ACHN (cell line): ENCODE measurements at places on chromosomes 6 and 20.

DNA sequence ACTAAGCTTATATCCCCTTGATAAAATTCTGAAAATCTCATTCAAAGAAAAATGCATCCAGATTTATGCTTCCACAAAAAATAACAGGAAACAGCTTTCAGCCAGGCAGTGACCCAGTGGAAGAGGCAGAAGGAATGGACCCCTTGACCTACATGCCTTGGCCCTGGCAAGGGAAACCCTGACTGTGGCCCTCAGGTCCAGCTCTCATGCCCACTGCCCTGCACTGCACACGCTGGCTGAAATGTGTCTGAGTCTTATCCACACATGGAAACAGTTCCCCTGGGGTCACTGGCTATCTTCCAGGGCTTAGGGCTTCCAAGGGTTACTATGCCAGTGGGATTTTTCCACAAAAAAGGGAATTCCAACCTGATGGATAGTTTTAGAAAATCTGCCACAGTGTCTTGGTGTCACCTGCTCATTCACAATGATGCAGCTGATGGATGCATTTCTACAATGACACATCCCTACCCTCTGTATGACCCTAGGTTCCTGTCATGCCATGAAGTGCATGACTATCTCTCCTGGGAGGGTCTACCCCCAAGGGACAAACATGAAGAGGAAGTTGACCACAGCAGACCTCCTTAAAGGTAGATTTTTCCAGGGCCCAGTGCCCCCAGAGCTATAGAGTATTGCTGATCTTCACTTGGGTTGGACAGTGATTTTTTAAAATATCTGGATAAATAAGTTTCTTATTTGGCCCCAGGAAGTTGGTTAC lies 121.9 kb upstream of the CD93 start:
- no peak for DNase-seq

DNA sequence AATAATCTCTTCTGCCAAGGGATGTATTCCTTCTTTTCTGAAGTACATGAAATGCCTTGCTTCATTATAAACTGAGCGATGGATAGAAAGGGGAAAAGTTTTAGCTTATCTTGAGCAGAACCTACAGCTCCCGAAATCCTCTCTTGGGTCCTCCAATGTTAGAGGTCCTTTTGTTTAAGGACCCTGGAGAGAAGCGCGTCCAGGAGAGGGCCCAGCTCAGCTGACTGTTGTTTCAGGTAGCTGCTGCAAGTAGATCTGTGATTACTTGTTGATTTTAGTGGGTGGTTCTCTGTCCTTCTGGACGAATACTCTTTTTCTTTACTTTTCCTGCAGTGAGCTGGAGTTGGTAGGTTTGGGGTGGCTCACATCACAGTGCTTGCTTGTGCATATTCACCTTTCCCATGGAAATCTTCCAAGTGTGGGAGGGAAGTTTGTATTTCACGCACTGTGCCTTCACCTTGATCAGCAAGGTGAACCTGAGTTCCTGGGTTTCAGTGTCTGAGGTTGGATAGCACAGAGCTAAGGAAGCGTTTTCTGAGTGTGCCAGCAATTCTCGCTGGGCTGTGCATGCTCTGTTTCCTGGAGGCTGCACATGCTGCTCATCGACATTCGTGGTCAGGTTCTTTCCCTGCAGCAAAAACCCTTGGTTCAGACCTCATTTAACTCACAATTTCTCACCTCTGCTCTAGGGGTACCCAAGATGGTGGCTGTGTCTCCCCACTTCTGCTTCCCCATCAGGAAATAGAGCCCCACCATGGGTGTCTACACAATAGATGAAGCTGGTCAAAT lies 176.3 kb downstream of the JARID2 start:
- no peak for DNase-seq

GRCh38 chr6:27126815-27127537 lies 120.5 kb upstream of the PRSS16 start:
- DNase-seq: peak; percentile 90

- DNase-seq: peak; percentile 79
These were observed at the start of gene SLC2A4RG for GRCh38 chr20:63739130-63740069. SLC2A4RG (plus strand) TSS chr20:63739776; CDS start chr20:63739913, 137 bp downstream.

DNA sequence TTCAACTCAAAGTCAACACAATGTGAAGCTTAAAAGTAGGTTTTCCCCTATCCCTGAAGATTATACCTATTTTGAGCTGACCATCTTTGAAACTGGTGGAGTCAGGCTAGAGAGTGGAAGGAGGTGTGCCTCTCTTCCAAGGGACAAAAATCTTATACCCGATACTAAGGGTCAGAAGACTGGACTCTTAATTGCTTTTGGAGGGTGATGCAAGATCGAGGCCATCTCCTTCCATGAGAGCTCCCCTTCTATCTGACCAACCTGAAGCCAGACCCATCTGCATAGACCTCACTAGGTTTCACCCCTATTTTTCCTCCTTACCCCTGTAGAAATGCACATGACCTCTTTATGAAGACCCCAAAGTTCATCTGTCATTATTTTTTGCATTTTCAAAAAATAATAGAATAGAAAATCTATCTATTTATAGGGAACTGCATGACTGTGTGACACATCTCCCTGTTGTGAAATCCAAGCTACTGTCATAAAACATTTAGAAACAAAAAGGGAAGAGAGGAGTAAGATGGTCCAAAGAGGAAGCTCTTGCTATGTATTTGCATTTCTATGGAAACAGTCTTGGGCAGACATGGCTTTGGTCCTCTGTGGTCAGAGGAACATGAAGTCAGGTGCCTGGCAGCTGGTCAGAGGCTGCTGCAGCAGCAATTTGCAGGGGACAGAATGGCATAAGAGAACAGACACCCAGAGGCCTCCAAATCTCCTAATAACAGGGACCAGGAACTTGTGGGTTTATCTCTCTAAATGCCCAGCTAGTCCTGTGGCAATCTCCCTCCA lies 349.2 kb downstream of the MAFB start:
- no peak for DNase-seq

DNA sequence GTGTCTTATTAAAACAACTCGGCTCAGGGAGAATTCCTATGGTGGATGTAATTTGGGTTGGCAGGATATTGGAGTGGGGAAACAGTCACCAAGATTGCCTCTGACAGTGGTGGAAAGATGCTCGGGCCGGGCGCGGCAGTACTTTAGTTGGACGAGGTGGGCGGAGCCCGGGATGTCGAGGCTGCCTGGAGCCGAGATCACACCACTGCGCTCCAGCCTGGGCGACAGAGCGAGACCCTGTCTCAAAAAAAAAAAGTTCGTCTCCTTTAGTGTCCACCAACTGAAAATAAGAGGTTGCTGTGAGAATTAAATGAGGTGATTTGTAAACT lies 621 bp downstream of the NOL7 start:
- DNase-seq: peak; percentile 42

DNA sequence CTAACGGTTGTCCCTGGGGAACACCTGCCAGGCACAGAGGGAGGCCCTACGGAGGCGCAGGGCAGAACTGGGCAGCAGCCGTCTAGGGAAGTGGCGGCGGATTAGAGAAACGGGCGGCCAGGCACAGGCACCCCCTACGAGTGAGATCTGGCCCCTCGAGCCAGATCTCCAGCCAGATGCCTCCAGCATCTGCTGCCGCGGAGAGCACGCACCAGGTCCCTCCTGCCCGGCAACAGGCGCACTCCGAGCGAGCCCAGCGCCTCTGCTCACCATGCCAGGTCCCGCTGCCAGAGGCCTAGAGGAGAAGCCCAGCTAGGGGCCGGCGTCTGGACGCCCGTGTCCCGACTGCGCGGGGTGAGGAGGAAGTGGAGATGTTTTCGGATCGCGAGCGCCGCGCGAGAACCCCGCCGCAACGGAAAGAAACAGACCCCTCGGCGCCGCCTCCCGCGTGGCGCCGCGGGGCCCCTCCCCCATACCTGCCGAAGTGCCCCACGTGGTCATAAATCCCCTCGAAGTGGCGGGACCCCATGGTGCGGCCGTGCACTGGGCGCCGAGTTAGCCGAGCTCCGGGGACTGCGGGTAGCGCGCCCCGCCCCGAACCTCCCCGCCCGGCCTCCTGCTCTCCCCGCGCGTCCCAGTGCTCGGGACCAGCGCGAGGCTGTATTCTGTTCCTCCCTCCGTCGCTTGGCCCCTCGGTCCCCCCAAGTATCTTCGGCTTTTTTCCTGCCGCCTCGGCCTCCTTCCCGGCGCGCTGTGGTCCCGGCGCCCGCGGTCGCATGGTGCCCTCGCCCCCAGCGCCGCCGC lies at the start of gene SLC22A16:
TSS of gene SLC22A16 (minus strand) at position 568 of the 804 bp plus-strand sequence. CDS start at position 529, 39 bp downstream.
- DNase-seq: no peak

GRCh38 chr6:14964556-14965270 lies 281.2 kb upstream of the JARID2 start:
- no peak for DNase-seq

GRCh38 chr20:58755766-58756449 lies 63.3 kb downstream of the NPEPL1 start:
- DNase-seq: no peak

- no peak for DNase-seq
These were observed 13.6 kb downstream of the BPIFB4 start for GRCh38 chr20:33093074-33093473.

DNA sequence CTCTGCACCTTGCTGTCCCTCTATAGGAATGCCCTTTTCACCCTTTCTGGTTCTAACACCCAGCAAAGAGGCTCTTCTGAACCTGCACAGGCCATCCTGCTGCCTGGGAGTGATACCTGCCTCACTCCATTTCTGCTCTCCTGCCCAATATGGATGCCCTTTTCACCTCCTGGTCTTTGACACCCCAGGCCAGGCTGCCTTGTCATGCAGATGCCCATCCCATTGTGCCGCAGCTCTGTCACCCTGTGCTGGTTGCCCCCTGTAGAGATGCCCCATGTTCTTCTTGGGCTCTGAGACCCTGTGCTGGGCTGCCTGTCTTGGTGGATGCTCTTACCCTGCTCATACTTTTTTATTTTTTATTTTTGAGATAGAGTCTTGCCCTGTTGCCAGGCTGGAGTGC lies 95.3 kb downstream of the CDKAL1 start:
- no peak for DNase-seq

DNA sequence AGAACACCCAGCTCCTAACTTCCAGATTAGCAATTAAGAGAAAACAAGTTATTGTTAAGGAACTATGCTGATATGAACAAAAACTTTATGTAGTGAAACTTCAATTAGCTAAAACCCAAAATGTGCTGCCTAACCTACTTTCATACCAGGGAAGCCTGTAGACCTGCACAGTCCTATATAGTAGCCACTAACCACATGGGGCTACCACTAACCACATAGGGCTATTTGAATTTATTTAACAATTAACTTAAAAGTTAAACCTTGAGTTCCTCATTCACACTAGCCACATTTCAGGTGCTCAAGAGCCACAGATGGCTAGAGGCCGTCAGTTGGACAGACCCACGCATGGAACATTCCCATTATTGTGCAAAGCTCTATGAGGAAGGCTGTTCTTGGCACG lies 72.4 kb upstream of the LAMP5 start:
- DNase-seq: no peak

DNA sequence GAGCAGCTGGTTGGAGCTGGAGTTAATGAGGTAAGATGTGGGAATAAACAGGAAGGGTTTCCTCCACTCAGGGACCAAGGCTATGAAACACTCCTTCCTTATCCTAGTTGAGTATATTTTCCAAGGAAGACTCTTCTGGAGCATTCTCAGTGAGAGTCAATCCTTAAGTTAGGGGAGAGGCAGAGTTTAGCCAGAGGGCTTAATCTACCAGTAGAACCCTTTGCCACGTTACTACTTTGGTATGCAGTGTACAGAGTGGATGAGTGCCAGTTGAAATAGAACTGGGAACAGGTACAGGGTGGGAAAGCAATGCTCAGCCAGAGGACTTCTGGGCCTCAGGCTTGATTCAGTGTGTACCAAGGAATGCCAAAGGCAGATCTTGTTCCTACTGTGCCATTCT lies 114.3 kb downstream of the UBE3D start:
- DNase-seq: no peak

DNA sequence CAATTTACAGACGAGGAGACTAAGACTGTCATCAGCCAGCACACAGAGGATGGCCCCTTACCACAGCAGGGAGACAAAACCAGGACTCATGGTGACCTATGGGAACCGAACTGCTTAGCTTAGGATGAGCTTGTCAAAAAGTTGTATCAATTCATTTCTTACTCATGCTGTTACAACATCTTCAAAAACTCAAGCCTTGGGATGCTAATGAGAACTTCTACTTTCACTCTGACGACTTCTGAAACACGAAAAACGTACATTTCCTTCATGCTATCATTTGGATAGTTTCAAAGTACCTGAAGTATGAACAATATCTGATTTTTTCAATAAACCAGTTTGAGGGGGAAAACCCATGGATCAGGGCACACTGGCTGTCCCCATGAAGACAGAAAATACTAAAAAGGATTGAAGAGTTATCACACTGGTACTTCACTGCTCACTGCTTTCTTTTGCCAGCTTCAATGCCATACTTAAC lies 31.9 kb downstream of the HIVEP2 start:
- DNase-seq: no peak

- DNase-seq: no peak
These were observed 110.5 kb upstream of the SLC2A12 start for GRCh38 chr6:134162932-134163331.

GRCh38 chr20:59006167-59006863 lies 739 bp downstream of the CTSZ start:
- no peak for DNase-seq

DNA sequence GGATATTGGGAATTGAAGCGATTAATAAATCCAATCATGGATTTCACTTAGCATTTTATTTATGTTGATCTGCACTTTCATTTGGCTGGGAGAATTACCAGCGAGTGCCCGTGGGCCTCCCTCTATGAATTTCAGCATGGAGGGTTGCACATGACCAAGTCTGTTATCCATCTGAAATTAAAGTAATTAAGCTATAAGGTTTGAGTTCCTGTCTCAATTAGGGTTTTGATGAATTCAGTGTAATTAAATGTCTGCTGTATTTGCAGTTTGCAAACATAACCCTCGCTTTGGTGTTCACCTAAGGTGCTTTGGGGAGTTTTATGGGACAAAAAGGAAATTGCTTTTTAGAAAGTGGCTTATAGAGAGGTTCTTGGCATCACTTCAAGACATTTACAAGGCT lies 169.8 kb upstream of the RIN2 start:
- DNase-seq: no peak

GRCh38 chr20:58019027-58019849 lies 209.2 kb downstream of the ANKRD60 start:
- DNase-seq: no peak

DNA sequence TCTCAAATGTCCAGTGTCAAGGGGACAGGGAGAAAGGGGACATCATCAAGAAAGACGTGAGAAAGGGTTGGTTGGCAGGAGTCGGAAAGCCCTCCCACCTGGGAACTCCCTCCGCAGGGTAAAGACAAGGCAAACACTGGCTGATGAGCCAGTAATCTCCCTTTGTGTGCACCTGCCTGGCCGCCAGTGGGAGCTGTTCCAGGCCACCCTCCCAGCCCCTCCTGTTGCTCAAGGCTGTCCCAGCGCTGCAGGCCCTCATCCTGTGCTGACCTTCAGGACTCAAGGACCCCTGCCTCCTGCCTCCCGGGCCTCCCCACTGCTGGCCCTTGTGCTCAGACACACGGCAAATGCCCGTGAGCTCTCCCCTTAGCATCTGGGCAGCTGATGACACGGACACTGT lies 7.4 kb downstream of the FRMD1 start:
- no peak for DNase-seq

GRCh38 chr6:90434094-90434493 lies 137.5 kb upstream of the BACH2 start:
- peak; percentile 3 for DNase-seq
